ENCODE measurements at places on chromosomes 16 and 17. TPM values are rescaled to one million over a fixed set of nuclear protein-coding genes. Genes with fewer than 3 reads are reported as not detected.
A peak's percentile ranks its signal among the peaks of the same experiment; 100 is the strongest.

ACSF2 gene
- total RNA-seq, result 15.1 TPM

MT4 gene
- 8.4 TPM for total RNA-seq

CIITA gene
- total RNA-seq, result 4.5 TPM

KRTAP4-9 gene
- total RNA-seq, result not detected

WNK4 gene
- 0.40 TPM for total RNA-seq

RUSF1 gene
- total RNA-seq, result 29.9 TPM

CCL13 gene
- 0.24 TPM for total RNA-seq

SP2 gene
- 12.7 TPM for total RNA-seq

RCVRN gene
- not detected for total RNA-seq

DNA sequence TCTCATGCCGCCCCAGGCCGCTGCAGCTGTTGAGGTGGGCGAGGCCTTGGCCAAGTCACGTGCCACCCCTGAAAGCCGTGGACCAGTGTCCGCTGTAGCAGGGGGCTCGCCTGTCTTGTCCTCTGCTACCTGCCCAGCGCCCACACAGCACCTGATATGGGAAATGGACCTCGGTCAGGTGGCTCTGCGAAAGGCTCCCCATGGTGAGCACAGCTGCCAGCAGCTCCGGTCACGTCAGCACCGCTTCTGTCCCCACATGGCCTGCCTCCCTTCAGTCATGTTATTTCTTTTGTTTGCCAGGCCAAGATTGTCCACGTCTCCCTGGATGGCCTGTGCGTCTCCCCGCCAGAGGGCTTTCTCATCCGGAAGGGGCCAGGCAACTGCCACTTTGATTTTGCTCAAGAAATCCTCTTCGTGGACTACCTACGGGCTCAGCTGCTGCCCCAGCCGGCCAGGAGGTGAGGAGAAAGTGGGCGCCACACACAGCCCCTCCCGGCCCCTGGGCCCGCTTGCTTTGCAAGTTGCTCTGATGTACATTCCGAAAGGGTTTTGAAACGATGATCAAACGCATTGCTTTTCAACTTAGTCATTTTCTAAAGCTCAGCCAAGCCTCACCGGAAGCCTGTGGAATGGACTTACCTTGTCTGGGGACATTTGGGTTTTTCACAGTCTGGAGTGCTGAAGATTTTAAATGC is 219.8 kb downstream of the KATNIP start:
- ATAC-seq, result no peak

DNA sequence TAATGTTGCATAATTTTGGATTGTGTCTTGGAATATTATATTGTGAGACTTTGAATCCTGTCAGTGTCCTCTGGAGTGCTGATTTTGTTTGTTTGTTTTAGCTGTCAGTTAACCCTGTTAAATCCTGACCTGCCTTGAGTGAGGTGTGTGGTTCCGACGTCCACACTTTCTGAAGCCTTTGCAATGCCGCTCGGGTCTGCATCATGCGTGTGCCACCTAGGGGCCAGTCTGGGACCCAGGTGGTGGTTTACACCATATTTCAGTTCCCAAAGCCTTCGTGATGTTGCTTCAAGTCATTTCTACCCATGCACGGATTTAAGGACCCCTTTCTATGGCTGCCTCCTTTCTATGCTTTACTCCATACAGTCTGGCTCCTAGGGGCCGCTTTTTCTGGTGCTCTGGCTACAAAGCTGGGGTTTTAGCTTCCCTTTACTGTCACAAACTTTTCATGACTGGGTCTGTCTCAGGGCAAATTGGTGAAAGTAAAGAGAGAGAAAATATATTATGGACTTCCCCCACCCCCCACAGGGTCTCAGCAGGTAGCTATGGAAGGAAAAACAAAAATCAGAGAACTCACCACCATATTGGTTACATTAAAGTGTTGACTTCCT is 11.4 kb upstream of the OR4D1 start:
- peak; percentile 33 for ATAC-seq

DNA sequence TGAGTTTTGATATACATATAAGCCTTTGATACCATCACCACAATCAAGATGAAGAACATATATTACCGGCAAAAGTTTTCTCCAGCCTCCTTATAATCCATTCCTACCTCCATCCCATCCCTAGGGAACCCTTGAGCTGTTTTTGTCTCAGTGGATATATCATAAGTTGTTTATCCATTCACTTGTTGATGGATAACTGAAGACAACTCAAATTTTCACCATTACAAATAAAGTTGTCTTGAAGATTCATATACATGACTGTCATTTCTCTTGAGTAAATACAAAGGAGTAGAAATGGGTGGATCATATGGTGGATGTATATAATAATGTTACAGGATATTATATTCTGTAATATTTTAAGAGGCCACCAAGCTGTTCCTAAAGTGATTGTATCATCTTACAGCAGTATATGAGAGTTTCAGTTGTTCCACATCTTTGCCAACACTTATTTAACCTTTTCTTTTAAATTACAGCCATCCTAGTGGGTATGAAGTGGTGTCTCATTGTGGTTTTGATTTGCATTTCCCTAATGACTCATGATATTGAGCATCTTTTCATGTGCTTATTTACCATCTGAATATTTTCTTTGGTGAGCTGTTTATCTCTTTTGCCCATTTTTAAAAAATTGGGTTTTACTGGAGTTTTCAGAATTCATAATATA is 17.4 kb downstream of the NF1 start:
- no peak for ATAC-seq

DNA sequence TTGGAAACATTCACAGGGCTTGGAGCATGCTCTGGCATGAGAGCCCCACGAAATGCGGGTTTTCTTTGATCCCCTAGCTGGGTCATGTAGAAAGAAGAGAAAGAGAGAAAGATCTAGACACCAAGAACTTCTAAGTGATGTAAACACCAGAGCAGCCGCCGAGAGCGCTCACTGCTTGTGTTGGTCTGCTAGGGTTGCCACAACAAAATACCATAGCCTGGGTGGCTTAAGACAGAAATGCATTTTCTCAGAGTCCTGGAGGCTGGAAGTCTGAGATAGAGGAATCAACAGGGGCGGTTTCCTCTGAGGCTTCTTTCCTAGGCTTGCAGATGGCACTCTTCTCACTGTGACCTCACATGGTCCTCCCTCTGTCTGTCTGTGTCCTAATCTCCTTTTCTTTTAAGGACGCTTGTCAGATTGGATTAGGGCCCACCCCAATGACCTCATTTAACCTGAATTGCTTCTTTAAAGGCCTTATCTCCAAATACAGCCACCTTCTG is 139.5 kb downstream of the CYLD start:
- no peak for ATAC-seq

- ATAC-seq, result no peak
These were observed 1.1 kb upstream of the ZNF200 start for GRCh38 chr16:3235856-3236669.

DNA sequence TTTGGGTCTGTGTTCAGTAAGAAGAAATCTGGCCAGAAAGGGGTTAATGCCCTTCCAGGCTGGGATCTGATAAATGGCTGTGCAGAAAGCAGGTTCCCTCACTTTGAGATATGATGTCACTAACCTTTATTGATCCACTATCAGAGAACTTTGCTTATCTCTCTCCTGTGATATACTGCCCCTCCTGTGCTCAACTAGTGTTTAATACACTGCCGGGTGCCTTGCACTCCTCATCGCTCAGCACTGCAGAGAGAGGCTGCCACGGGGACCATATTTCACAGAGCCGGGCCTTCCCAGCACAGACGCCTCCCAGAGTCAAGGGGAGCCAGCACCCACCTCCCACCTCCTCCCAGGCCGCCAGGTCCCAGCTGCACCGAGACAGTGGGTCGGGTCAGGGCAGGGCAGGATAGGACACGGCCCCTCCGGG is 20.2 kb downstream of the ZFHX3 start:
- no peak for ATAC-seq

GRCh38 chr16:51773071-51773890 is 622.2 kb upstream of the SALL1 start:
- no peak for ATAC-seq

GRCh38 chr16:30086291-30087140 is 5.2 kb downstream of the TBX6 start:
- ATAC-seq, result no peak

DNA sequence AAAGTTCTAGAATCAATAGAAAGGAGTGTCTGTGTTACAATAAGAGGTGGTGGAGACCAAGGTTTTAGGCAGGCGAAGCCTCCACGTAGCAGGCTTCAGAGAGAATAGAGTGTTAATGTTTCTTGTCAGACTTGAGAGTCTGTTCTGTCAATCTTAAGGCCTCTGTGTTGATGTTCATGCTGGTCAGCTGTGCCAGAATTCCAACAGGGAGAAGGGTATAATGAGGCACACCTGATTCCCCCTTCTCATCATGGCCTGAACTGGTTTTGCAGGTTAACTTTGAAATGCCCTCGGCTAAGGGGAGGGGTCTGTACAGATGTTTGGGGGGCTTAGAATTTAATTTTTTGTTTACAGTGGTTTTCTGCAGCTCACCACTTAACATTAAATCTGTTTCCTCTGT is 46.0 kb downstream of the RNF112 start:
- ATAC-seq, result no peak

GRCh38 chr16:27341549-27341948 is 27.8 kb downstream of the IL4R start:
- ATAC-seq, result no peak

DNA sequence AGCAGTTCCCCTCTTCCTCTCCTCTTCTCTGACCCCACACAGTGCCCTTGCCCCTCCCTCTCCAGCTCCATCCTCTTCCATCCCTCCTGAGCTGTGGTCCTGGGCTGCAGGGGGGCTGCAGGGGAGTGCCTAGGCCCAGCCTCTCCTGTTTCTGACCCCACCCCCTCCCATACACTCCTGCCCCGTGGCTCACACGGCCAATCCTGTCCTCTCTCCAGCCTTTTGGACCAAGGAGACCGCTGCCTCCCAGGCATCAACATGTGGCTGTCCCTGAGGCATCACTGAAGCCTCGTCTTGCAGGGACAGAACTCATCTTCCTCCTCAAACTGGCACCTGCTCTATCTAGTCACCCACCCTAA is 6.7 kb downstream of the CLUH start:
- ATAC-seq, result no peak

DNA sequence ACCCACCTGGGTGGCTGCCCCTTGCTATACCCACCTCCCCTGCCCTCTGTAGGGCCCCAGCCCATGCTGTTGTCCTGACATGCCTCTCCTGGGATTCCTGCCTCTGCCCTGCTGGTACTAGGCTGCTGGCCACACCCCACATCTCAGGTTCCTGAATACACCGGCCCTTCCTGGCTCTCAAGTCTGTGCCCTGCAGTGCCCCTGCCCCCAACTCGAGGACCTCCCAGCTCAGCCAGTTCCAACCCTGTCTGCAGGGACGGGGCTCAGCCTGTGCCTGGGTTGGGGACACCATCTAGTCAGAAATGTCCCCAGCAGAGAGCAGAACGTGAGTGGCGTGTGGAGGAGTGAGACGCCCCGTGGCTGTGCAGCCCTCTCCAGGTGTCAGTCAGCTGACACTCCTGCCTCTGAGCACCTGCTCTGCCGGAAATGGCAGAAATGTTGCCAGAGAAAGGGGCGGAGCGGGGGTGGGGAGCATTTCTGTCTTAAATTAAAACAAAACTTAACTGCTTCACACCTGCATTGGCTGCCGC is 28.7 kb downstream of the ACSF3 start:
- ATAC-seq, result peak; percentile 71

DNA sequence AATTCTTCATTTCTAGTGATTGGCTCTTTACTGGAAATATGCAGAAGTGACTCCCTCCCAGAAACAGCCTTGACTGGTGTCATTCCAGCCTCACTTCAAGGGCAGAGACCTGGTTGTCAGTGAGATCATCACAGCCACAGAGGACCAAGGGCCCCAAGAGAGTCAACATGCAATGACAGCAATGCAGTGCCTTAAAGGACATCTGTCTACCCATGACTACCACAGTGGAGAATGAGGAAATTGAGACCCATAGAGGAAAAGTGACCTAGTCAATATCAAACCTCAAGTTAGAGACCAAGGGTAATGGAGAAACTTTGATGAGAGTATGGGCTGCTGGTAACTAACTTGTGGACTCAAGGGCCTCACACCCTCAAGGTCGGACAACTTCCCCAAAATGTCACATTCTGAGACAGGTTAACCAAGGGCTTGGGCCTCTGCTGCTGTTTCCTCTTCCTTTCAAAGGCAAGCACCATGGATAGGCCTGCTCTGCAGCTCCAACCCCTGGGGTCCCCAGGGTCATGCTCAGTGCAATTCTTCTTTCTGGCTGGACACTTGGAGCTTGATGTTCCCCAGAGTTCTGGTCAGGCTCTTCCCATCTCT is 11.3 kb downstream of the NOG start:
- ATAC-seq, result no peak

DNA sequence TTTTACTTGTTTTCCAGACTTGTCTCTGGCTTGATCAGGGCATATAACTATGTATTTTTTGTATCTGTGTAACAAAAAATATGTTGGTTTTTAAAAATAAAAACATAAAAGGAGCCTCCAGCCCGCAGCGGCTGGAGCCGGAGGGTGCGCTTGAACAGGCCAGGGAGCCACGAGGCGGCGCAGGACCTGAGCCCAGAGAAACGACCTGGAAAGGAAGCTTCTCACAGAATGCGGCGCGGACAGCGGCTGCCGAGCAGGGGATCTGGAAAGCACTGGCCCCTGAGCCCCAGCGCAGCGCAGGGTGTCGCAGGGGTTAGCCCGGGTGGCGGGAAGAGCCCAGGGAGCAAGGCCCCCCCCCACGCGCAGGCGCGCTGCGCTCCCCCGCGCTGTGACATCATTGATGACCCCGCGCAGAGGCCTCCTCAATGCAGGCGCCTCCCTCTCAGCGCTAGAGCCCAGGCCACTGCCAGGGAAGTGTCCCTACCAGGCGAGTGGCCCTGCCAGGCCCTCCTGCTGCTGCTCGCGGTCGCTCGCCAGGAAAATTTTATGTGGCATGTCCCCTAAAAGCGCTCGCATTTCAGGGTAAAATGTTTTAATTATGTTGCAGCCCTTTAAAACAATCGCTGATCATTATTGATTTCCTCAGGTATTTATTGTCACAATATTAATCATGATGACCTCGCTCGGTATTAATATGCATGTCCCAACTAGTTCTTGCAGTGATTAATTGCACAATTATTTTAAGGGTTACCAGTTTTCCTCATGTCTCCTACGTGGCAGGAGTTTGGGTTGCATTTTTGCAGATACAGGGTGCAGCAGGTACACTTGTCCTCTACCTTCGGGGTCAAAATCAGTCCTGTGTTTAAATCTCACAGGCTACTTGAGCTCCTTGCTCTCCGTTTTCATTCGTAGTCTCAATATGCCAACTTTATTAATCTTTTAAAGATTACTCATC is 134.2 kb downstream of the USP22 start:
- peak; percentile 98 for ATAC-seq

DNA sequence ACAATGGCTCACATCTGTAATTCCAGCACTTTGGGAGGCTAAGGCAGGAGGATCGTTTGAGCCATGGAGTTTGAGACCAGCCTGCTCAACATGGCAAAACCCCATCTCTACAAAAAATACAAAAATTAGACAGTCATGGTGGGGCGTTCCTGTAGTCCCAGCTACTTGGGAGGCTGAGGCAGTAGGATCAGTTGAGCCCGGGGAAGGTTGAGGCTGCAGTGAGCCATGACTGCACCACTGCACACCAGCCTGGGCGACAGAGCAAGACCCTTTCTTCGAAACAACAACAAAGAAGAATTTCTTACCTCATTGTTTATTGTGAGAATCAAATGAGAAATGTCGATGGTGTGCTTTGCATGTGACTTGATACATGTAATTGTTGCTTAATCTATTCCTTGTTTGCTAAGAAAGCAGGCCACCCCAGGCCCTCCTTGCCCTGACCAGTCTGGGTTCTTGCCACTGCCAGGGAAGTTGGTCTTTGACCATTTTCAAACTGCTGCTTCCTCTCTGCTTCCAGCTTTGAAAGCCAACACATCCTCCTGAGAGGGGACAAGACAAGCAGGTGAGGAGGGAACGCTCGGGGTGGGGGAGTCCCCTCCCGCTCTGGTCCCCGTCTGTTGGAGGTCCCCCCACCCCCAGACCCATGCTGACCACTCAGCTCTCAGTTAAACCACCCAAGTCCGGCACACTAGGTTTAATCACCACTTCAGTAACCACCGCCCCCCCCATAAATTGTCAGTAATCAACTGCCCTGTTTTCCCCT is 47.3 kb upstream of the CPNE2 start:
- no peak for ATAC-seq
